ENCODE measurements at places on chromosomes 3 and 15.
A peak's percentile ranks its signal among the peaks of the same experiment; 100 is the strongest.

DNA sequence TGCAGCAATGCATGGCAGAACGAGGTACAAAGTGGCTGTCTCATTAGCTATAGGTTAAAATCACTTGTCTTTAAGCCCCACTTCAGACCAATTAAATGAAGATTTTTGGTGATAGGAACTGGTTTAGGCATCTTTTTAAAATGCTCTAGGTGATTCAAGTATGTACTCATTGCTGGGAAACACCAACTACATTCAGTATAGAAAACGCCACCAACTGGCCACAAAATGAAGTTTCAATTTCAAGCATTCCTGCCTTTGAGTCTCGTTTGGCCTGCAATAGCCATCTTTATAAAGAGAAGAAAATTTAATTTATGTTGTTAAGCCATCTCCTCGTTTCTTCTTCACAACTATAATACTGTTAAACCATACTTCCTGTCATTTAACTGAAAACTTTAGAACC is 587.9 kb downstream of the GBE1 start:
- peak; percentile 7 for DNase-seq

GRCh38 chr3:38114052-38114874 is 22.7 kb downstream of the ACAA1 start:
- no peak for DNase-seq

- no peak for DNase-seq
Observed at GRCh38 chr3:99627062-99627826, 11.2 kb upstream of the COL8A1 start.

- no peak for DNase-seq
Observed at GRCh38 chr3:119125742-119126504, 20.0 kb upstream of the TEX55 start.

DNA sequence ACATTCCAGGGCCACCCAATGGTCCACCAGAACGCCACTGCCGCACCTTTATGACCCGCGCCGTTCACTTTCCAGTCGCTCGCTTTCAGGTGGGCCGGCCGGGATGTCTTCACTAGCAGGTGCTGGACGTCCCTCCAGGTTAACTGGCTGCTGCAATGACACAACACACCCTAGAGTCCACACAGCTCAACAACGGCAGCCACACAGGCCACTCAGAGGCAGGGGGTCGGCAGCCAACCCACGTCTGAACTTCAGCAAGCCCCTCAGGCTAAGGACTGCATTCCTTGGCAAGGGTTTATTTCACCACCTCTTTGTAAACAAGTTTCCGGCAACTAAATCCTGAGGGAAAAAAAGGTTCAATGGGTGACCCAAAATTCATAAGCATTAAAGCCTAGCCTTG is 89.2 kb upstream of the SNRPA1 start:
- no peak for DNase-seq

- no peak for DNase-seq
Observed at GRCh38 chr3:160810362-160811236, 54.6 kb downstream of the PPM1L start.

DNA sequence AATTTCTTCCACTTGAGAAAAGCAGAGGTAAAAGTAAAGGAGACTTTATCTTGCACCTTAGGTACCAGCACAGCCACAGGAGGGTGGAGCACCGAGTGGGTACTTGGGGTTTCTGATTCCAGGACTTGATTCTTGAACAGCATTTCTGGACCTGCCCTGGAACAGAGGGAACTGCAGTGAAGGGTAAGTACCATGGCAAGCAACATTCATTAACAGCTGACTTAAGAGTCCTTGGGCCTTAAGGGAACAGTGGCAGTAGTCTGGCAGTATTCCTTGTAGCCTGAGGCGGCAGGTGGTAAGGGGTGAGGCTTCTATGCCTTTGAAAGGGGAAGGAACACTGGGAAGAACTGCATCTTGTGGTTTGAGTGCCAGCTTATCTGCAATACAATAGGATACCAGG is 551.9 kb downstream of the RSL24D1 start:
- DNase-seq, result no peak

DNA sequence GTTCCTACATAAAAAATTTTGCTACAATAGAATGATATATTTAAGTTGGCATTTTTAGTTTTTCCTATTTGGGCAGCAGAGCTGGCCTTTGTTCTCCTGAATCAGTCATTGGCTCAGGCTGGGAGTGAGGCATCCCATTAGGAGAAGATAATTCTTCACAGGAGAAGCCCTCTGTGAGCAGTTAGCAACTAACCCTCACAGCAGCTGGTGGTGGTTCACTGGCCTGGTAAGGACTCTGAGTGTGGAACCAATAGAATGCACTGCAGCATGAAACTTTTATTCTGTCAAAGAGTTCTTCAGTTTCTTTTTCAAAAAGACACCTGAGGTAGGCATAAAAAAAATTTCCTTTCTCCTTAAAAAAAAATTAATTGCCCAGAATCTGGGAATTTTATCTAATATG is 562.6 kb downstream of the ZNF385D start:
- no peak for DNase-seq

- no peak for DNase-seq
Observed at GRCh38 chr3:30083315-30083714, 523.1 kb upstream of the TGFBR2 start.

- DNase-seq, result no peak
Observed at GRCh38 chr3:188049606-188050530, 104.1 kb upstream of the LPP start.

DNA sequence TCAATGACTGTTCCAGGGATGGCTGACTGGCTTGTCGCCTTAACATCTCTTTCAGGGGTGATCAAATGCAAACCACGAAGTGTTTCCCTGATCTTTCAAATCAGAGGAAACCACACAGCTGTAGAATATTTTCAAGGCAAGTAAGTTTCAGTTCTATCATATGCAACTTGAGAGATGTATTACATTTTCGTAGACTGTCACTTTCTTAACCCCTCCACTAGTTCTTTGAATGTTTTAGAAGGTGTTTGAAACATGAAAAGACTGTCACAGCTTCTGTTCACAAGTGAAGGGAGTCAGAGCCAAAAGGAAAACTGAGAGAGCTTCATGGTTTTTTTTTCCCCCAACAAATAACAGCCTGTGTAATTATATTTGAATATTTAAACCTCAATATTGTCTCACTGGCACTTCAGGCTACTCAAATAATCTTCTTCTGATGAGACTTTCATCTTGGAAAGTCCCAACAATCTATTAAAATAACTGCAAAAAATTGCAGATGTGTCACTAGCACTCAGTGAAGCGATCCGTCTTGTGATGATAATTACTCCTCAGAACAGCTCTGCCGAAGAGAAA is 25.9 kb upstream of the CAPN7 start:
- DNase-seq, result no peak

DNA sequence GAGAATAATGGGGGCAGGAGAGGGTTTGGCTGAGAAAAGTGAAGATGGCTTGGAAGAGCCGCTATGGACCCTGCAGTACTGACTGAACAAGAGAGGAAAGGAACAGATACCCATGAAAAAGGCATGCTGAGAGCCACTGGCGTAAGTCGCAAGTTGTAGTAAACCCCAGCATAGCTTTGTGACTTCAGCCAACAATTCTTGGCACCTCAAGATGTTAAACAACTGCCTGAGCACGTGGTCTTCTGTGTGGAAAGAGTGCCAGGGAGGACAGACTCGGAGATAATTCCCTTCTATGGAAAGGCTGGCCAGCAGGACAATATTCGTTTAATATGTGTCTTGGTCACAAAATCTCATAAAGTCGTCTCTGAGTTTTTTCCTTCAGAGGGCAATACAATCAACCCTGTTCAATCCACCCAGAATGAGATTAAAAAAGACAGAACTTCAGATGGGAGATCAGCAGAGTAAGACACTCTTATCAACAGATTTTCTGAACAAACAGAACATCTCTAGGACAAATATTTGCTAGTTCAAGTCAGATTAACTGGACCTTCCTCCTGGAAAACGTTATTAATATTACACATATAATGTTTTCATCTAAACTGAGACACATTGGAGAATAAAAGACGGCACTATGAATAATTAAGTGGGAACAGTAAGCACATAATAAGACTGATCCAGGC is 49.2 kb downstream of the NEK10 start:
- no peak for DNase-seq

DNA sequence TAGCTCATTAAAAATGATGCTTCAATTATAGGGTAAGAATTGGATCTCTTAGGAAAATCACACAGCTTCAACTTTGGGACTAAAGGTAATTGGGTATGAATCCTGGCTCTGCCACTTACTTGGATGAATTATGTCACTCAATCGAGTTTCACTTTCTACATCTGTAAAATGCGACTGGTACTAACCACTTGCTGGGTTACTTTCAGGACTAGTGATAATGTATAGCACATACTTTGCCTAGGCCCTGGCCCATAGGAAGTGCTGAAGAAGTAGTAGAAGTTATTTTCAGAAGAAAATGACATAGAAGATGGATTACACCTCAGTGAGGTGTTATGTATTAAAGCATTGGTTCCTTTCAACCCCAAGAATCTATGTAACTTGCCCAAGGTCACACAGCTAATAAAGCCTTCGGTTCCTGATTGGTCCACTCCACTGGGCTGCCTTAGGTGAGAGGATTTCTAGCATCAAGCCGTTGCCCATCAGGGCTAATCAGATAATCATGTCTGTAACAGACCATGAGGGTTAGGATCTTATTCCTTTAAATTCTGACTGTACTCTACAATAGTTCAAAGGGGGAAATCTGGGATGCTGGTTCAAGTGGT is 29.4 kb upstream of the AP4E1 start:
- DNase-seq, result no peak

GRCh38 chr3:172648747-172649146 is 62.1 kb downstream of the NCEH1 start:
- DNase-seq, result no peak

GRCh38 chr15:49323207-49323606 is 99.8 kb upstream of the FGF7 start:
- no peak for DNase-seq

- no peak for DNase-seq
Observed at GRCh38 chr3:195867631-195868335, 40.6 kb downstream of the TNK2 start.

DNA sequence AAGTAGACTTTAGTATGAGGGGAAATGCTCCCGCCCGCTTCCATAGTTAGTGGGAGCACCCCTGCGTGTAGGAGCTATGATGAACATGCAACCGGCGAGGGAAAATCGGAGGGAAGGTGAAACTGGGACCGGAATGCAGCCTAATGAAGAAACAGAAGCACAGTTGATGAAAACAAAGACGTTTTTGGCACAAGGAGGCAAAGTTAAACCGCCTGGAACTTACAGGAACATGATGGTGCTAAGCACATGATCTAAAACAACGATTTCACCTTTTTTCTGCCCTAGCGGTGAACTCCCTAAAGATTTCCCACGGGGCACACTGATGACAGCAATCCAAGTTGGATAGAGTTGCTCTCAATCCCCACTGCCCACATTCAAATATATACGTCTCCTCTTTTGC is 49.4 kb upstream of the SPATA12 start:
- no peak for DNase-seq

GRCh38 chr15:40310001-40310959 is 2.5 kb upstream of the PLCB2 start:
- DNase-seq, result peak; percentile 65

GRCh38 chr3:194633349-194634004 is at the start of gene TMEM44:
Gene TMEM44 (minus strand): TSS chr3:194633419. CDS start chr3:194633215, 204 bp downstream.
- DNase-seq, result peak; percentile 86

GRCh38 chr3:186750316-186750715 is 33.1 kb upstream of the EIF4A2 start:
- DNase-seq, result no peak

DNA sequence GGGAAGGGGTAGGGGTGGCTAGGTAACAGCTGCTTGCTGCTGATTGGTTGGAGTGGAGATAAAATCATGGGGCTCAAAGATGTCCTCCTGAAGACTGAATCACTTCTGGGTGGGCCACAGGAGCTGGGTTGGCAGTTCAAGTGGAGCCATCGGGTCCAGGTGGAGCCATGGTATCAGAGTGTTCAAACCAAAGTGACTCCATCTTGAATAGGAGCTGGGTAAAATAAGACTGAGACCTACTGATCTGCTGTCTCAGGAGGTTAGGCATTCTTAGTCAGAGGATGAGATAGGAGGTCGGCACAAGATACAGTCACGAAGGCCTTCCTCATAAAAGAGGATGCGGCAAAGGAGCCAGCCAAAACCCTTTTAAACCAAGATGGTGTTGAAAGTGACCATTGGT is 96.5 kb downstream of the RTP4 start:
- no peak for DNase-seq

- DNase-seq, result no peak
Observed at GRCh38 chr15:82122746-82123400, 77.1 kb upstream of the MEX3B start.

GRCh38 chr3:23701716-23702597 is 103.8 kb upstream of the UBE2E1 start:
- peak; percentile 44 for DNase-seq

DNA sequence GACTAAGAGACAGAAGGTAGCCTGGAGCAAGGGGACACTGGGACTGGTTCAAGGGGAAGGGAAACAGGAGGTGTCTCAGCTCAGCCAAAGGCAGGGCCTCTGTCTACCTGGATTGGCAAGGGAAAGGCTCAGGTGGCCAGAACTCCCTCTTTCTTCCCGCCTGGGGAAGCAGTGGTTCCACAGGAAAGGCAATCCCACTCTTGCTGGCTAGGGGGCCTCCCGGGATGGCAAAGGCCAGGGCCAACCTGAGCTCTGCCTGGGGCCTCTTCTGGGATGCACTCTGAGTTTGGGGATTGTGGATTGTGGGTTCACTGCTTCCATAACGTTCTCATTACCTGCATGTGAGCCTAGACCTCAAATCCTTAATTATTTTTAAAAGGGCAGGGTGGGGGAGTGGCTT is 13.0 kb upstream of the PARP6 start:
- no peak for DNase-seq

DNA sequence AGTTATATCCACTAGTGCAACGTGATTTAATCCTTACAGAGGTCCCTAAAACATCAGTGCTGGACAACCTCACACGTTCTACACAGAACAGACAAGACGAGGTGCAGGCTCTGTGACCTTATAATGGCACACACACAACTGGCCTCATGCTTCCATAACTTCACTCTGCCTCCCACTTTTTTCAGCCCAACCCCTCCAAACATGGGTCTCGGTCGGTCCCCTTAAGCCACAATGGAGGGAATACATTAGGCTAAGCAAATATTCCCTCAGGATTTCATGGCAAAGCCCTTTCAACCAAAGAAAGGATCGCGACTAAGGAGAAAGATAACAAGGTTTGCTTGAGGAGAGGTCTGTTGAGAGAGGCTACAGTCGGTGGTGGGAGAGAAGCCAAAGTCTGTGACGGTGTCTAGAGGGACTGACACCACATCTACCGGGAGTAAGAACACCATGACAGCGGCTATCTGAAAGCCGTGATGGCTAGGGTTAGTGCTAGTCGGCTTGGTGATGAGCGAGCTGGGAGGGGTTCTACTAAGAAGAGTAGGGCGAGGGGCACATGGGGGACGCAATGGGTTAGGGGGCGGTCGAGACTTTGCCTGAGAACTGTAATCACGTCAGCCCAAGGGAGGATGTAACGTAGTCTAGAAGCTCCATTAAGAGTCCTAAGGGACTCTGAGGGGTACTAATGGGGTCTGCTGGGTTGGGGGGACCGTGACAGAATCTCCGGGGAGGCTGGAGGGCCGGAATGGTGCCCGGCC is 1.0 kb downstream of the MYO9A start:
- peak; percentile 21 for DNase-seq

GRCh38 chr3:66642484-66642883 is 141.7 kb upstream of the LRIG1 start:
- DNase-seq, result no peak
